ENCODE measurements at places on chromosomes 16 and 17. TPM values are rescaled to one million over a fixed set of nuclear protein-coding genes. Genes with fewer than 3 reads are reported as not detected.

Gene EVPL
- 1.2 TPM for total RNA-seq

DNA sequence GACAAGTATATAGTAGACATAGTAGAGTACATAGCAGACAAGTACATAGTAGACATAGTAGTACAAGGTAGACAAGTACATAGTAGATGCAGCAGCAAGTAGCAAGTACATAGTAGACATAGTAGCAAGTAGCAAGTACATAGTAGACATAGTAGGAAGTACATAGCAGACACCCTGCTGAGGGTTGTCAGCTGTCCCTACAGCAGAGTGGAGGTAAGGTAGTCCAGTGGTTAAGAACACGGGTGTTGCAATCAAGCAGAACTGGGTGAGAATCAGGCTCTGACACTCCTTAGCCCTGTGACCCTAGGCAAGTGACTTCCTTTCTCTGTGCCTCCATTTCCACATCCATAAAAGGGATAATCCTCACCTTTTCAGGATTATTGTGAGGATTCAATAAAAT is 94.7 kb downstream of the NOG start:
- H3K4me1 ChIP-seq = no peaks in the 10 kb centered on the region
- no peak overlapping the region for H3K4me3 ChIP-seq
- no peaks in the 10 kb centered on the region for H3K27me3 ChIP-seq

Gene PLD6
- total RNA-seq = 4.2 TPM

Gene TSNAXIP1
- 1.0 TPM for total RNA-seq

GRCh38 chr16:67212766-67213165 is 13.8 kb downstream of the ELMO3 start:
- no peak overlapping the region for H3K4me3 ChIP-seq
- no peak for DNase-seq
- H3K36me3 ChIP-seq = no peaks in the 10 kb centered on the region
- H3K4me1 ChIP-seq = peaks cover 25% of the 10 kb centered on the region
- H3K27me3 ChIP-seq = no peaks in the 10 kb centered on the region

- H3K4me1 ChIP-seq = peaks cover 77% of the 10 kb centered on the region
- peak overlapping the region; percentile 62 for H3K27ac ChIP-seq
- no peaks in the 10 kb centered on the region for H3K27me3 ChIP-seq
- H3K4me3 ChIP-seq = no peak overlapping the region
- no peak for DNase-seq
Measured at GRCh38 chr17:36547776-36548175, 3.1 kb downstream of the GGNBP2 start.

Gene IFI35
- total RNA-seq = 21.2 TPM

Gene ACAP1
- 2.1 TPM for total RNA-seq

Gene SRCIN1
- 2.7 TPM for total RNA-seq

Gene PLEKHH3
- total RNA-seq = 41.2 TPM

DNA sequence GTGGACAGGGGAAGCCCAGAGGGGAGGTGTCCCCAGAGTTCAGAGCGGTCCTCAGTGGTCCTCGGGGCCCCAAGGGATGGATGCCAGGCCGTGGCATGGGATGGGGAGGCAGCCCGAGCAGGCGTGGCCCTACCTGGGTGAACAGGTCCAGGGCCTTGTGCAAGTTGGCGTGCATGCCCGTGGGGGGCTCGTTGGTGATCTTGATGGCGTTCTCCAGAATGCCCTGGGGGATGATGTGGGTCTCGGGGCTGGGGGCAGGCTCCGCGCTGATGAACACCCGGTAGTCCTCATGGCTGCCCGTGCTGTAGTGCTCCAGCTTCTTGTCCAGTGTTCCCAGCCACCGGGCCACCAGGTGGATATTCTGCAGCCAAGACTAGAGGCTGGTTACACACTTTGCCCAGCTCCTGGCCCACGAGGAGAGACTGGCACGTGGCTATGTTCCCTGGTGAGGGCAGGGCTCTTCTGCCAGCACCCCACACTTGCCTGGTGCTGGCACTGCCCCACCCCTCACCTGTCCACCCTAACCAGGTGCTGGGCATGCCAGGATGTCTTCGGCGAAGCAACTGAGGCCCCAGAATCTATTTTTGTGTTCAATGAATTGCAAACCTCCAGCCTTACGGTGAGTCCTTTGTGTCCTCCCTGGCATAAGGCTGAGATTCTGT is 59.2 kb downstream of the PGS1 start:
- no peak overlapping the region for H3K27ac ChIP-seq
- peaks cover 6% of the 10 kb centered on the region for H3K4me1 ChIP-seq
- DNase-seq = no peak
- no peak overlapping the region for H3K4me3 ChIP-seq
- H3K27me3 ChIP-seq = peaks cover 27% of the 10 kb centered on the region

- no peak overlapping the region for H3K4me3 ChIP-seq
- H3K4me1 ChIP-seq = peaks cover 11% of the 10 kb centered on the region
- H3K27me3 ChIP-seq = peaks cover 10% of the 10 kb centered on the region
- no peaks in the 10 kb centered on the region for H3K36me3 ChIP-seq
- no peak overlapping the region for H3K27ac ChIP-seq
- no peak for DNase-seq
Measured at GRCh38 chr16:85094812-85095211, 17.5 kb downstream of the CIBAR2 start.

DNA sequence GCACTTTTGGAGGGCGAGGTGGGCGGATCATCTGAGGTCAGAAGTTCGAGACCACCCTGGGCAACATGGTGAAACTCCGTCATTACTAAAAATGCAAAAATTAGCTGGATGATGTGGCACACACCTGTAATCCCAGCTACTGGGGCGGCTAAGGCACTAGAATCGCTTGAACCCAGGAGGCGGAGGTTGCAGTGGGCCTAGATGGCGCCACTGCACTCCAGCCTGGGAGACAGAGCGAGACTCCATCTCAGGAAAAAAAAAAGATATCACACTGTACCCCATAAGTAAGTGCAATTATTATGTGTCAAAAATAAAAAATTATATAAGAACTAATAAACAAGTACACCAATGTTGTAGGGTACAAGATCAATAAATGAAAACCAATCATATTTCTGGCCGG is 200.0 kb downstream of the CDRT15L2 start:
- H3K4me3 ChIP-seq = no peak overlapping the region
- H3K4me1 ChIP-seq = no peaks in the 10 kb centered on the region
- H3K27ac ChIP-seq = no peak overlapping the region
- H3K27me3 ChIP-seq = peaks cover 4% of the 10 kb centered on the region

DNA sequence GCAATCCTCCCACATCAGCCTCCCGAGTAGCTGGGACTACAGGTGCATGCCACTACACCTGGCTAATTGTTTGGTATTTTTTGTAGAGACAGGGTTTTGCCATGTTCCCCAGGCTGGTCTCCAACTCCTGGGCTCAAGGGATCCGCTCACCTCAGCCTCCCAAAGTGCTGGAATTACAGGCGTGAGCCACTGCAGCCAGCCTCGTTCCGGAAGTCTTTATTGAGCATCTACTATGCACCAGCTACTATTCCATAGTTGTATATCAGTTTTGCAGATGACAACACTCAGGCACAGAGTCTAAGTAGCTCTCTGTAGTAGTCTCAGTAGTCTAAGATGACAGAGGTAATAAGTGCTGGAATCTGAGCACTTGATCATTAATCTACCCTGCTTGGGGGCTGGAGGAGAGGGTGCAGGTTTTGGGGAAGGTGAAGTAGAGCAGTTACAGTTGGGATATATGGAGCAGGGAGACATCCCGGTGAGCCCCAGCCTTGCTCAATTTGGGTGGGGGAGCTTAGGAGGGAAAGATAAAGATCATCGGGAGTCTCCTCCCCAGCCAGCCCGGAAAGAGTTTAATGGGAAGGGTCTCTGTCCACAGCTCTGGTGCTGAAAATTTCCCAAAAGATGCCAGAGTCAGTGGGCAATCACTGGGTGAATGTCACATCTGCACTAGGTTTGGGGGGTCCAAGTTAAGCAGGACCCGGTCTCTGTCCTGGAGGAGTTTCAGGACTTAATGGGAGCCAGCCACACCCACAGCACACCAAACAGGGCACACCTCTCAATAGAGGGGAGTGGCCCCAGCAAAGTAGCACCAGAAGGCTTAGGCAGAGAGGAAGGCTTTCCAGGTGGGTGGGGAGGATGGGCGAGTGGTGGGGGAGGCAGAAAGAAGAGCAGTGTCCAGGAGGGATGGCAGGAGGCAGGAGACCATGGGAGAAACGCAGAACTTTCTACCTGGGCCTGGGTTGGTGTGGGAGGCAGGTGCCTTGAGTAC is 1.7 kb downstream of the OTOP3 start:
- no peaks in the 10 kb centered on the region for H3K36me3 ChIP-seq
- no peak overlapping the region for H3K4me3 ChIP-seq
- DNase-seq = no peak
- H3K27ac ChIP-seq = no peak overlapping the region

- peaks cover 5% of the 10 kb centered on the region for H3K4me1 ChIP-seq
- H3K36me3 ChIP-seq = peaks cover 49% of the 10 kb centered on the region
- DNase-seq = no peak
Measured at GRCh38 chr16:84780544-84781376, 39.0 kb upstream of the CRISPLD2 start.

GRCh38 chr16:11624636-11625607 is 38.2 kb upstream of the LITAF start:
- no peaks in the 10 kb centered on the region for H3K36me3 ChIP-seq
- no peak overlapping the region for H3K27ac ChIP-seq
- H3K27me3 ChIP-seq = no peaks in the 10 kb centered on the region
- no peak for DNase-seq

DNA sequence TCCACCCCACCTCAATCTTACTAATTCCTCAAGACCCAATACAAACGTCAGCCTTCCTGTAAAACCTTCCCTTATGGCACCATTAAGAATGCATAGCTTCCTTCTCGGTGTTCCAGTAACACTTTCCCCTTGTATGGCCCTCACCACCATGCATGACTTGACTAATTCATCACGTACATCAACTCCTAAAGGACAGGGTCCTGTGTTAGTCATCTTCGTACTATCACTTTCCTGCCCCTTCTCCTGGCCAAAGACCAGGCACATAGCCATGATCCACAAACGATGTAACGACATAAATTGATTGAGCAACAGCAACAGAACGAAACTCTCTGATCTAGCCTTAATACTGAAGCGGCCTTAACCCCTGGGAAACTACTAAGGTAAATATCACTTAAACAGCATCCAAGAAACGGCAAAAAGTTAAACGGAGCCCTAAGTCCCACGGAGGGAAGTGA is 612 bp downstream of the PSMD12 start:
- peak overlapping the region; percentile 97 for H3K4me3 ChIP-seq
- H3K27me3 ChIP-seq = no peaks in the 10 kb centered on the region
- DNase-seq = no peak
- peak overlapping the region; percentile 92 for H3K27ac ChIP-seq

DNA sequence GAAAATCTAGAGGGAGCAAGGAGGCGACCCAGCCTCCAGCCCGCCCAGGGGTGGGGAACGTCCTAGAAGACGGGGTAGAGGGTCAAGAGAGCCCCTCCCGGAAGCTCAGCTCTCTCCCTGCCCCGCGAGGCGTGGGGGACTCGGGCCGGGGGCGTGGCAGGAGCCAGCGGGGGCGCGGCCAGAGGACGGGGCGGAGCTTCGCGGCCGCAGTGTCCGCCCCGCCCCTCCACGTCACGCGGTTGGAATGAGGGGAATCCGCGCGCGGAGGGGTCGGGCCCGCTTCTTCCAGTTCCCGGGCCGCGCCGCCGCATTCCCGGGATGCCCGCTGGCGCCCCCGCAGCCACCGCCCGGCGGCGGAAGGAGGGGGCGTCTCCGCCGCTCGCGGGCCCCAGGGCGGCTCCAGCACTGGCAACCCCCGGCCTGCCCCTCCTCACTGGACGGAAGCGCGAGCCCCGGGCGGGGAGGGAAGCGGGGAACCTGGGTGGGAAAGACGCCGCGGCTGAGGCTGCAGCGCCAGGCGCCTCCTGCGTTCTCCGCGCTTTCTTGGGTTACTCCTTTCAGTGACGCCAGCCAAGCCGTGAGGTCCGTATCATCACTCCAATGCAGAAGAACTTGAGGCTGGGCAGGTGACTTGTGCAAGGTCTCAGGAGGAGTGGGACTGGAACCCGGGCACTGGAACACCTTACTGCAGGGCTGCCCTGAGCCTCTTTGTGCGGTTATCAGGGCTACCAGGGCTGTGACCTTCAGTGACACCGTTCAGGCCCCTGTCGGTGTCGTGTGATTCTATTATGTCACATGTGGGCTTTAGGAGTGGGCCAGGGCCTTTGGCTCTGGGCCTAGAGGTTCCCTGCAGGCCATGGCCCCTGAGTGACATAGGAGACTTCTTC is 4.3 kb downstream of the MYO1C start:
- peaks cover 85% of the 10 kb centered on the region for H3K4me1 ChIP-seq
- DNase-seq = no peak
- no peaks in the 10 kb centered on the region for H3K27me3 ChIP-seq
- H3K4me3 ChIP-seq = peak overlapping the region; percentile 88
- H3K36me3 ChIP-seq = peaks cover 11% of the 10 kb centered on the region

DNA sequence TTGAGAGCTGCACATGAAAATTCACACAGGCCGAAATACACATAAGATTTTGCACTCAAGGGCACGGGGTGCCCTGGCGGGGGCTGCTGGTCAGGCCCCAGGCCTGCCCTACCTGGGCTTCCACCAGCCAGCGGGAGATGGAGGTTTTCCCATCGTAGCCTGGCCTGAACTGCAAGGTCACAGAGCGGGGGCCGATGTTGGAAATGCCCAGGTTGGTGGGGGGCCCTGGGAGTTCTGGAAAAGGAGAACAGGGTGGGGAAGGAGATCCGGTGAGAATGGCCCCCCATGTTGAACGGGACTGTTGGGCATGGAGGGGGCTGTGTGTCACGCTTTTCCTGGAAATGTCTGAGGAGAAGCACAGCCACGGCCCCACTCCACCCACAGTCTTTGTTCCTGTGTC is 87.3 kb upstream of the CDC42EP4 start:
- no peaks in the 10 kb centered on the region for H3K27me3 ChIP-seq
- H3K4me1 ChIP-seq = no peaks in the 10 kb centered on the region
- DNase-seq = no peak
- H3K27ac ChIP-seq = no peak overlapping the region
- no peak overlapping the region for H3K4me3 ChIP-seq
- H3K36me3 ChIP-seq = no peaks in the 10 kb centered on the region

- H3K27ac ChIP-seq = no peak overlapping the region
- peaks cover 43% of the 10 kb centered on the region for H3K4me1 ChIP-seq
- no peak overlapping the region for H3K4me3 ChIP-seq
- H3K36me3 ChIP-seq = peaks cover 47% of the 10 kb centered on the region
- H3K27me3 ChIP-seq = no peaks in the 10 kb centered on the region
Measured at GRCh38 chr16:4390266-4391260, 18.9 kb downstream of the VASN start.

Gene ORC6
- 0.32 TPM for total RNA-seq

Gene TTYH2
- 5.8 TPM for total RNA-seq

- H3K4me1 ChIP-seq = no peaks in the 10 kb centered on the region
- H3K36me3 ChIP-seq = no peaks in the 10 kb centered on the region
- no peak overlapping the region for H3K4me3 ChIP-seq
Measured at GRCh38 chr16:21026846-21027245, 123.8 kb downstream of the DNAH3 start.

GRCh38 chr17:60659156-60659555 is 18.5 kb upstream of the BCAS3 start:
- H3K27ac ChIP-seq = no peak overlapping the region
- peaks cover 48% of the 10 kb centered on the region for H3K36me3 ChIP-seq
- no peak overlapping the region for H3K4me3 ChIP-seq
- H3K27me3 ChIP-seq = no peaks in the 10 kb centered on the region
- no peaks in the 10 kb centered on the region for H3K4me1 ChIP-seq

GRCh38 chr16:83830769-83831455 is 23.1 kb downstream of the HSBP1 start:
- DNase-seq = no peak
- H3K27me3 ChIP-seq = no peaks in the 10 kb centered on the region
- no peak overlapping the region for H3K4me3 ChIP-seq
- H3K27ac ChIP-seq = no peak overlapping the region

- no peaks in the 10 kb centered on the region for H3K4me1 ChIP-seq
- no peaks in the 10 kb centered on the region for H3K27me3 ChIP-seq
Measured at GRCh38 chr16:5415123-5415522, 317.5 kb upstream of the EEF2KMT start.
